ENCODE measurements at places on chromosomes 7 and 10.

DNA sequence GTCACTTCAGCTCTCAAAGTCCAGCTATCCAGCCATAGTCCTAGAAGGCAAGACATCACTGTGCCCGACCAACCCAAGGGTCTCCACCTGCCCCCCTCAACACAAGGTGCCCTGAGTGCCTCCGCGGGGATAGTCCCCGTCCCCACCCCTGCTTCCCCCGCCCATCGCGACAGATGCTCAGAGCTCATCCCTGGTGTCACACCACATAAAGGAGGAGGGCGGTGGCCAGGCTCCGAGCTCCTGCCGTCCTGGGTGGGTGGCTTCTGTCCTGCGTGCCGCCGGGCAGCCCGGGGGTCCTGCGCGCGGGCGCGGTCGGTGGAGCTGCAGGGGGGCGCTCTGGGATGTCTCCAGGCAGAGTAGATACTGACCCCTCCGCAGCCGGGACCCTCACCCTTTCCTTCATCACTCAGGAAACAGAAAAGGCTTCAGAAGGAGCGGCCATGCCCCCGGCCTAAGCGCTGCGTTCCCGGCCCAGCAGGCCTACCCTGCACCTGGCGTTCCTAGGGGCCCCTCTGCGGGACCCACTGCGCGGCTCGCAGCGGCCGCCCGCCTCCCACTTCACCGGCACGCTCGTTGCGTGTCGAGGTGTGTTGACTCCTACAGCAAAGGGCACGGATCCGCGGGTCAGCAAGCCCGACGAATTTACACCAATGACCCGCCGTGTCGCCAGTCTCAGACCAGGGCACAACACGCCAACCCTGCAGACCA, 53.4 kb downstream of the ALOX5 start:
- no peak for DNase-seq

DNA sequence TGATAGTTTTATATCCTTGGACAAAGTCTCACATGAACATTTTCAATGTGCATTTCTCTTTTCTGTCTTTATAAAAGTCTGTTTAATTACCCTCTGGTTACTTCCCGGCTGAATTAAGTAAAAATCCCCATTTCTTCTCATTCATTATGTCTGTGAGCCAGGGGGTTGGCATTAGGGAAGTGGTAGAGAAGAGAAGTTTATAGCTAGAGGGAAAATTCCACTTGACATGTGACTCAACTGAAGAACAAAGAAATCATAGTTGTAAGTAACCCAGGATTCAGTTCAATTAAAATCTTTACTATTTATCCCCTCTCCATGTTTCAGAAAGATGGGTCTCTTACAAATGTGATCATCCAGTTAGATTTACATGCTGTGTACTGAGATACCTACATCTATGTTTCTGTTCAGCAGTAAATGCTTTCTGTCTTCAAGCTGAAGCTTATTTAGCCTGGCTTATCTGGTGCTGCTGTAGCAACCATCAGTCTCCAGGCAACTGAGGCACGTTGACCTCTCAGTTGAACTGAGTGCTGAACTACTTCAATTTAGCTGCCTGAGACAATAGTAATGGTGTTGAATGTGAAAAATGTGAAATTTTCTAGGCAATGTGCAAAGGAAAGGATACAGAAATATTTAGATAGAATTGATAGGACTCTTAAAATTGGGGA, 181.6 kb downstream of the MLLT10 start:
- DNase-seq = no peak

- DNase-seq = no peak
Measured at GRCh38 chr10:24496906-24497305, 226.8 kb downstream of the ARHGAP21 start.

- DNase-seq = no peak
Measured at GRCh38 chr10:86727470-86727869, 28.9 kb upstream of the BMPR1A start.

DNA sequence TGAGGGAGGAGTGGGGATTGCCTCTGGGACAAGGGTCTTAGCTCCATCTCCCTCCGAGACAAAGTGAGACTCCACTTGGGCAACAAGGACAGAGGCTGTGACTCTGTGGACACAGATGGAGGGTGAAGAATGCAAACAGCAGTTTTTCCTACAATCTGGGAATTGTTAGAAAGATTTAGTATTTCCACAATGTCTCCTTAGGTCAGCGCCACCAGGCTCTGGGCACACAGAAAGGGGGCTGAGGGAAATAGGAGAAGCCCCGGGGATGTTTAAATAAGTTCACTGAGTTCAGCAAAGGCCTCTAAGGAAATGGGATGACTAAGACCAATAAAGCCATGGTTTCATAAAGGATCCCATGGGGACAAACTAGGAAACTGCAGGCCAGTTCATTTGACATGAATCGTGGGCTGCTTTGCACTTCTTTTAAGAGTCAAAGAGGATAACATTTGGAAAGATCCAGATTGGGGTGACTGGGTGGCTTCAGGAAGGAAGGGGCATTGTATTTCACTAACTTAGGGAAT, 219.8 kb upstream of the GLI3 start:
- DNase-seq = no peak

DNA sequence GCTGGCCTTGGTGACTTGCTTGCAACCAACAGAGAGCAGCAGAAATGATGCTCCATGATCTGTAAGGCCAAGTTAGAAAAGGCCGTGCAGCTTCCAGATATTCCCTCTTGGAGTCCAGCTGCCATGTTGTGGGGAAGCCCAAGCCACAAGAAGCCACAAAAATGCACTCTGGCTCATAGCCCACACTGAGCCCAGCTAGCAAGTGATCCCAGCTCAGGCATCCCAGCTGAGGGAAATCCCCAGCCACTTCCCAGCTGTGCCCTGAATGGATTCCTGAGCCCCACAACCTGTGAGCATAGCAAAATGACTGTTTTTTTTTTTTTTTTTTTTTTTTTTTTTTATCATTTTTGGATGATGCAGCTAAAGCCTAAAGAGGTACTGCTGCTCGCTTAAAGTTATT, 11.1 kb upstream of the SDK1 start:
- DNase-seq = no peak

DNA sequence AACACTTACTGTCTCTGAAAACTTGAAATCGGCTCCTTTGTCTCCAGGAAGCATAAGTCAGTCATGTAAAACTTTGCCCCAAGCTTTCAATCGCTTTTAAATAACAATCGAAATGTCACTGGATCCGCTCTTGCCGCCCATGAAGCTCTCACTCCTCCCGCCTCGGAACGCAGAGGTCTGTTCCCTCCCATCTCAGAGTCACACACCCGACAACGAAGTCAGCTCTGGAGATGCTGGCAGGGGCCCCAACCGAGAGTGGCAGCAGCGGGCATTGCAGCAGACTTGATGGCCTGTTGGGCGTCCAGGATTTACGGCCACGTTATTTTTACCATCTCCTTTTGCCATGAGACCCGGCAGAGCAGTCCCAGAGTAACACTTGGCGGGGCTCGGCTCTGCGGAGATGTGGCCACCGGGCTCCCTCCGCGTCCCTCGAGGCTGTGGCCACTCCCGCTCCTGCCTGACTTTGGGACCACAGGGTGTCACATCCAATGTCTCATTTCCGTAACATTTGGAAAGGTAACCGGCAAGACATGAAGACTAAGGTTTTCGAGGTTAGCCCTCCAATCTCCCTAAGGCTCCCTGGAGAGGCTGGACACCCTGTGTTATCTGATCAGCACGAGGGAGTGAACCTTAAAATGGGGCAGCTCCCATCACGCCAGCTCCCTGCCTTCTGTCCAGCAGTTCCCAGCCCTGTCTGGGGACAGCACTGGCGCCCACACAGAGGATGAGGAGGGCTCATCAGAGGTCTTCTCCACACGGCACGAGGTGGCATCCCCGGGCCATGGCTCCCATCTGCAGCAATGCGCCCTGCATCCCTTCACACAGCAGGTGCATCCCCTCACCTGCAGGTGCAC, 62.8 kb upstream of the ADGRA1 start:
- DNase-seq = no peak

GRCh38 chr7:134422638-134423037, 36.3 kb downstream of the AKR1B1 start:
- DNase-seq = no peak

Measured in T-helper 2 cell (primary cell).